ENCODE measurements at places on chromosomes 2 and 18.
A peak's percentile ranks its signal among the peaks of the same experiment; 100 is the strongest.

GRCh38 chr18:8654503-8655451, 45.5 kb downstream of the RAB12 start:
- DNase-seq, result no peak

DNA sequence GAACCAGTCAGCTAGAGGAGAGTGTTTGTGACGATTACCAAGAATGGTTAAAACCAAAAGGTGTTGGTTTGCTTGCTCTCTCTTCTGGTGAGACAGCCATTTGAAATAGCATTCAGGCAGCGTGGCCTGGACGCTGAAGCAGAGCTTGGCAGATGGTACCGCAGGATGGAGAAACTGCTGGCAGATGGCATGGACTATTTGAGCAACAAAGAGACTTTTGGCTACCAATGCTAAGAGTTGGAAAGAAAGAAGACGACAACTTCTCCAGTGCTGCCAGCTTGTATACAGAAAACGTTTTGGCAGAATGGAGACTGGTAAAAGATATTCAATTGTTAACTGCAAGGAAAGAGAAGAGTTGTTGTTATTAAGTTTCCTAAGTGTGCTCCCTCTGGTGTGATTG, 315.0 kb downstream of the PARD3B start:
- no peak for DNase-seq

- DNase-seq, result peak; percentile 22
Observed at GRCh38 chr2:70959851-70960832, 18.3 kb upstream of the ANKRD53 start.

DNA sequence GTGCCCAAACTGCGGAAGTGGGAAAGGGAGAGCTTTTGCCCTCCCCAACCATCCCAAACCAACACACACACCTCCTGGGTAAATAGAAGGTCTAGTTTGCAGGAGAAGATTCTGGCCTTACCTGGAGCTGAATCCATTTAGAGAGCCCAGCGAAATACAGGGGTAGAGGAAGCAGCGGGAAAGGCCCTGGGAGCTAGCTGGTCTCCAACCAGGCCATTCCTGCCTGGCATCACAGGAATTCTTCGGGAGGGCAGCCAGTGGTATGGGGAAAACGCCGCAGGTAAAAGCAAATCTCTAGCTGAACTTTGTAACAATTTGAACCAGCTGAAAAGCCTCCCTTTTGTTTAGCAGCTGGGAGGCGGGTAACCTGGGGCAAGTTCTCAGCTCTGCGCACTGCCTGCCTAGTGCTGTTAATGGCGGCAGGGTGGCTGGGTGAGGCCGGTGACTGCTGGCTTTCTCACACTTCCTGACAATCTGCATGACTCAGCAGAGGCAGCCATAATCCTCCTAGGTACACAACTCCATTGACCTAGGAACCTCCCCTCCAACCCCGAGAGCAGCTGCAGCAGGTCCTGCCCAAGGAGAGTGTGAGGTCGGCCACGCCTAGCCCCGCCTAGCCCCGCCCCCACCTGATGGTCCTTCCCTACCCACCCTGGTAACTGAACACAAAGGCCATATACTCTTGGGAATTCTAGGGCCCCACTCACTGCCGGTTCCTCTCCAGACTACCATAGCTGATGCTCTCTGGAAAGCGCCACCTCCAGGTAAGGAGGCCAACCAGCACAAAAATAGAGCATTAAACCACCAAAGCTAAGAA, 483.8 kb upstream of the REG3G start:
- DNase-seq, result no peak

DNA sequence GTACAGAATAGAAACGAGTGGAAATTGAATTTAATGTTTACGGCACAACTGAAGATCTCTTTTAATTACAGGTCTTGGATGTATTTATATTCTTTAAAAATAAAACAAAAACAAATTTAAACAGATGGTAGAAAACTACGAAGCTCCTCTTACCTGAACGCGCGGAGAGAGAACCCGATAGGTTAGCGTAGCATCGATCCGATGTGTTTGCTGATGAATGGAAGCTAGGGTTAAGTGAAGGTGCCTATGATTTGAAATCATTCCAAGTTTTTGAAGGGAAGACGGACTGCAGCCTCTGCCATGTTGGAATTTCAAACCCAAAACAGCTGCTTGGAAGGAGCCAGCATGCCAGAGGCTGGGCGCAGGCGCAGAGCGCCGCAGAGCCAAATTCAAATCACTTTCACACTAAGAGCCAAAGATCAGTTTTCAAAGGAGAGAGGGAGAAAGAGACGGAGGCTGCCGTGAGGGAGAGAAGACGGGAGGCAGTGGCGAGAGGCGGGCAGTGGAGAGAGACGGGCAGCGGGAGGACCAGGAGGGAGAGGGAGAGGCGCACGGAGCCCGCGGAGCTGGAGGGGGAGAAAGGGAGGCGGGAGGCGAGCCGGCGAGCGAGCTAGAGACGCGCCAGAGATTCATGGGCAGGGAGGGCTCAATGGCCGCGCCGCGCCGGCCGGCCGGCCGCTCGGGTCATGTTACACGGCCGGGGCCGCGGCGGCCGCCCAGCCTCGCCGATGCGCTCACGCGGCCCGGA, at the start of gene FIGN:
Gene FIGN, minus strand, starts transcription at position 324 of the 748 bp plus-strand sequence. CDS start 1,081 bp downstream, outside the sequence.
- DNase-seq, result peak; percentile 65

GRCh38 chr2:61822255-61822654, 31.6 kb downstream of the FAM161A start:
- no peak for DNase-seq

- DNase-seq, result peak; percentile 18
Observed at GRCh38 chr18:49855711-49856415, 42.5 kb upstream of the ACAA2 start.

DNA sequence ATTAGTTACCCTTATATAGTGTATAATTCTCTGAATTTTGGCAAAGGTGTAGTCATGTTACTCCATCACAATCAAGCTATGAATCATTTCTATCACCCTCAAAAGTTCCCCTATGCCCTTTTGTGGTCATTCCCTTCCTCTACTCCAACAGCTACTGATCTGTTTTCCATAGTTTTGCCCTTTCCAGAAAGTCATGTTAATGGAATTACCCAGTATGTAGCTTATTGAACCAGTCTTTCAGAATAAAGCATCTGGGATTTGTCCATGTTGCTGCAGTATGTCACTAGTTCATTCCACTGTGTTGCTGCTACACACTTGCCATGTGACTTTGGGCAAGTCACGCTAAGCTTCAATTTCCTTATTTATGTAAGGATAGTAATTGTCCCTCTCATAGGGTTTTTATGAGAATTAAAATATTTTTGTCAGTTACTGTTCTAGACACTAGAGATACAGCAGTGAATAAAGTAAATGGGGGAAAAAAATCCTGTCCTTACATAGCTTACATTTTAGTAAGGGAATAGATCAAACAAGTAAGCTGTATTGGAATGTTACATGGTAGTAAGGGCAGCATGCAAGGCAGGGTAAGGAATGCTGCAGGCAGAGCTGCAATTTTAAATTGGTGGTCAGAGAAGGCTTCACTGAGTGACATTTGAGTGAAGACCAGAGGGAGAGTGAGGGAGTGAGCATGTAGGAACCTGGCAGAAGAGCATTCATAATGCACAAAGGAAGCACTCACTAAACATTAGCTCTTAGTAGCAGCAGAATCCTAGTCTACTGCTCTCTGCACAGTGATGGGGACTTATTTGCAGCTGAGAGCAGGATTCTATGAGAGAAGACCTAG, 80.3 kb upstream of the TSPYL6 start:
- DNase-seq, result no peak

- no peak for DNase-seq
Observed at GRCh38 chr2:186486651-186487647, 889 bp downstream of the ZC3H15 start.

GRCh38 chr18:42028247-42028832, 73.3 kb downstream of the PIK3C3 start:
- no peak for DNase-seq

Data from ureter (tissue), 1 donor.